ENCODE measurements at places on chromosomes 7 and 10.
A peak's percentile ranks its signal among the peaks of the same experiment; 100 is the strongest.

DNA sequence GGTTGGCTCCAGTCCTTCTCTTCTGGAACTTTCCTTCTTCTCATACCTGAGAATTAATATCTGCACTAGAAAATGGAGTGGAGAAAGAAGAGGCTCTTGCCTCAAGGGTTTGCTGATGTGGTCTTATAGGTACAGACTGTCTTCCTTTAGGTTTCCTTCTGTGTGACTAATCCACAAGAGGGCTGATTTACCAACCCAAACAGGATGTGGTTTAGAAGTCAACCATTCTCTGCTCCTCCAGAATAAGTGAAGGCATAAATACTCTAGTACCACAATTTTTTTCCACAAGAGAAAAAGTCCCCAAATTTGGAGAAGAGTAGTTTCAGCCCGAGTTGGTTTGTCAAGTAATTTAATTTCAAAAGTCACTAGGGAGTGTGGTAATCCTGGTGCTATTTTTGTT, 85.8 kb downstream of the NRP1 start:
- peak; percentile 10 for DNase-seq

GRCh38 chr10:88915781-88916180, 35.7 kb downstream of the STAMBPL1 start:
- DNase-seq, result no peak

GRCh38 chr10:17784688-17785087, 24.5 kb upstream of the MRC1 start:
- DNase-seq, result no peak

- DNase-seq, result peak; percentile 30
Observed at GRCh38 chr7:12210179-12211053, 678 bp upstream of the TMEM106B start.

DNA sequence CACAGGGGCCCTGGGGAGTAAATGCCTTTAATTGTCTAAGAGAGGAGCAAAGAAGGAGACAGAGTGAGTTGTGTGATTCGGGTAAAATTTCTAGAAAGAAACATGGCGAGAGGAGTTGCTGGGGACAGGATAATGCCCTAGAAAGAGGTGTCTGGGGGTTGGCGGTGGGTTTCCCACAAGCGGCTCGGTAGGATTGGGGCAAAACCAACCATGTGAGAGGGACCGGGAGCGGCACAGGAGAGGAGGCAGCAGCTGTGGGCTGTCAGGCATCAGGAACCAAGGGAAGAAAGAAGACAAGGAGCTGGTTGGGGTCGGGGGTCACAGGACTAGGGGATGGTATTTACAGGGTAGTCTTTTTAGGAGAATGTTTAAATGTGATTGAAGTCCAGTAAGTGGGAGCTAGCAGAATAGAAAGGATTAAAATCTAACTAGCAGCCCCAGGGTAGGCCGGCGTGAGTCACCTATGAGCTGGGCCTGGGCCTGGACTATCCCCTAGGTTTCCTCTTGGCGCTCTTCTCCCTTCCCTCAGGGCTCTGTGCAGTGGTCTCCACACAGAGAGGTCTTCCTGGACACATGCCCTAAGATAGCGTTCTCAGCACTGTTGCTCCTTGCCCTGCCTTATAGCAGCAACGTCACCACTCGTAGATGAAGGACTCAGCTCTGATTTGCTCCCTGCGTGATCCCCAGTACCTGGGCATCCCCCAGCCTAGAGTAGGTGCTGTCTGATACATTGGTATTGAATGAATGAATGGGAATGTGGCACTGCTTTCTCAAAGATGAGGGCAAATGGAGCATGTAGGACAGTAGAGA, 32.6 kb downstream of the IKZF1 start:
- no peak for DNase-seq

- DNase-seq, result no peak
Observed at GRCh38 chr10:32955299-32955772, 2.7 kb downstream of the ITGB1 start.

- peak; percentile 7 for DNase-seq
Observed at GRCh38 chr10:26890956-26891355, 30.2 kb upstream of the ABI1 start.

DNA sequence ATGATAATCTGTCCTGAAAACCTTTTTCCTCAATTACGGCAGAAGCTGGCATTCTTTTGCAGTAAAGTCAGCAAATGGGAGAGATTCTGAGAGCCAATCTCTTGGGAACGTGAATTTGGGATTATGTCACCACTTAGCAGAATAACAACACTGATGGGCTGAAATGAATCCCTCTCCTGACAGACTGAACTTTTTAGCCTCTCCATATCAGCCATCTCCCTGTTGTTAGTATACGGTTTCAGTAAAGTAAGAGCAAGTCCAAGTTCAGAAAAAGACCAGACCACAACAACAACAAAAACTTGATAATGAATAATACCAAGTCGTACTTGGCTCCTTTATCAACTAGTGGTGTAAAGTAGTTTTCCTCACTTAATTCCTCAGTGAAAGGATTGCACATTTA, 1048.8 kb downstream of the GATA3 start:
- no peak for DNase-seq

DNA sequence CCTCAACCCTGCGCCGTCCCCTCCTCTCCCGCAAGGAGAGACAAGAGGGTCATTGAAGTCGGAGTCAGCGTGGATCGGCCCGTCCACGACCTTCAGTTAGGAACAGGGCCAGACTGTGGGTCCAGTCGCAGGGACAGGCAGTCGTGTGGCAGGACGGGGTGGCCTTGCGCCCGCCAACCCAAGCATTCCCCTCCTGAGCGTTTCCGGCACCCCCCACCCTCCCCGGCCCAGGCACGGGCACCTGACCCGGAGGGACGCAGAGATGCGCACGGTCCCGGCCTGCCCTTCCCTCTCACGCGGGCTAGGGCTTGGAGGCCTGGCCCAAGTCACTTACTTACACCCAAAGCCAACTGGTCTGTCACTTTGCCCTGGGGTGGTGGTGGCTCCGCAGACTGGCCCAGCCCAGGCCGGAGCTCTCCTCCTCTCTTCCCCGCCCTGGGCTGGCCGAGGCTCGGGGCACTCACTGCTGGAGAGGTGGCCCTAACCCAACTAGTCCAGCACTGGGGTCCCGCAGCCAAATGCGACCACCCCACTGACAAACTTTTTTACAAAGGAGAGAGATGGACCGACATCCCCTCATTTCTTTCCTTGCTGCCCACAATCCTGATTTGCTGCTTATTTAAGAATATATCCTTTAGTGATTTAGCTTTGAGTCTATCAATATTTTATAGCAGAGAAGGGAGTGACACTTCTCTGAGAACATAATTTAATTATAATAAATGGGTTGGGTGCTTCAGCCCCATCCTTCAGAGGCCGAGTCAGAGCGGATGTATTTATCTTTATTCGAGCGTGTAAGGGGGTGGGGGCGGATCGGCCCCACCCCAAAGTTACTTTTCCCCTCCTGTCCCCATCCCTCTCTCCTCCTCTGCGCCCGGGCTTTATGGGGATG, 1.2 kb upstream of the UNCX start:
- no peak for DNase-seq

GRCh38 chr7:3301449-3301731, 338 bp downstream of the SDK1 start:
- DNase-seq, result no peak

- DNase-seq, result no peak
Observed at GRCh38 chr10:6917125-6917524, 337.0 kb upstream of the PRKCQ start.

GRCh38 chr10:22913474-22914092, 14.3 kb upstream of the ARMC3 start:
- no peak for DNase-seq

GRCh38 chr7:12554351-12554750, 16.2 kb upstream of the SCIN start:
- no peak for DNase-seq

DNA sequence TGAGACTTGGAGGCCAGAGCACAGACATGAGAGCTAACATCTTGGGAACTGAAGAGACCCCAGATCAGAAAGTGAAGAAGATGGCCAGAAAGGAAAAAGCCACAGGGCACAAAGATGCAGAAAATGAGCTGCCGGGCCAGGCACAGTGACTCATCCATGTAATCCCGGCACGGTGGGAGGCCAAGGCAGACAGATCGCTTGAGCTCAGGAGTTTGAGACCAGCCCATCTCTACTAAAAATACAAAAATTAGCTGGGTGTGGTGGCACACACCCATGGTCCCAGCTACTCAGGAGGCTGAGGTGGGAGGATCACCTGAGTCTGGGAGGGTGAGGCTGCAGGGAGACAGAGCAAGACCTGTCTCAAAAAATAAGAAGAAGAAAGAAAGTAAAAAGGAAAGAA, 81.4 kb upstream of the MGMT start:
- no peak for DNase-seq

DNA sequence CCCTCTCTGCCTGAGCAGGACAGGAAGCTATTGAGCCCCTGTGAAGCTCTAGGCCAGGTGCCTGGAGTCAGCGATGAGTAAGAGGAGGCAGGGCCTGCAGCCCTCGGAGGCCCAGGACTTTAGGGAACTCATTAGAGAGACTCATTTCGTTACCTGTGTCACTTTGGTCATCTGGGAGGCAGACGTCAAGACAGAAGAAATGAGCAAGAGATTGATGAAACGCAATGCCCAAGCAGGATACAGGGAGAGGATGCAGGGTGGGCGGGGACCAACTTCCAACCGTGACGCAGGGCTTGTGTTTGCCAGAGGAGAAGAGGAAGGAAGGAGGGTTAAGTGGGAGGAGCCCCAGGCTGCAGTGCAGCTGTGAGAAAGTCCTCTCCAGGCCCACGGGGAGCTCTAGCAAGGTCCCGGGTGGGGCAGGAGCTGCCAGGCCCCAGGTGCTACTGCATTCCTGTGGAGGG, 26.4 kb upstream of the GNA12 start:
- DNase-seq, result peak; percentile 78

DNA sequence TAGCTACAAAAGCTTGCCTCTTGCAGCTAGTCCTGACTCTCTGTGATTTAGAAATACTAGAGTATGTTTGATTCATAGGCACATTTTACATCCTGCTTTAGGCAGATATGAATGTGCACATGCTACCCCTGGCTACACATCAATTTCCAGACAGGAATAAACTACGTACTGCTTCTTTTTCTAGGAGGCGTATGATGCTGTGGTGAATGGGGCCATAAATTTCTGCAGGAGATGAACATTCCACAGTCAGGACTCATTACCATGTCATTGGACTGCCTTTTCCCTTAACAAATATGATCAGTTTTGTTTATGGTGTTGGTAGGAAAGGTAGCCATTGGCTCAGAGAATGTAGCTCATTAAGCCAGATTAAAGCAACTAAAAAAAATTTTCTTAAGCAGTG, 50.1 kb upstream of the IFRD1 start:
- no peak for DNase-seq

DNA sequence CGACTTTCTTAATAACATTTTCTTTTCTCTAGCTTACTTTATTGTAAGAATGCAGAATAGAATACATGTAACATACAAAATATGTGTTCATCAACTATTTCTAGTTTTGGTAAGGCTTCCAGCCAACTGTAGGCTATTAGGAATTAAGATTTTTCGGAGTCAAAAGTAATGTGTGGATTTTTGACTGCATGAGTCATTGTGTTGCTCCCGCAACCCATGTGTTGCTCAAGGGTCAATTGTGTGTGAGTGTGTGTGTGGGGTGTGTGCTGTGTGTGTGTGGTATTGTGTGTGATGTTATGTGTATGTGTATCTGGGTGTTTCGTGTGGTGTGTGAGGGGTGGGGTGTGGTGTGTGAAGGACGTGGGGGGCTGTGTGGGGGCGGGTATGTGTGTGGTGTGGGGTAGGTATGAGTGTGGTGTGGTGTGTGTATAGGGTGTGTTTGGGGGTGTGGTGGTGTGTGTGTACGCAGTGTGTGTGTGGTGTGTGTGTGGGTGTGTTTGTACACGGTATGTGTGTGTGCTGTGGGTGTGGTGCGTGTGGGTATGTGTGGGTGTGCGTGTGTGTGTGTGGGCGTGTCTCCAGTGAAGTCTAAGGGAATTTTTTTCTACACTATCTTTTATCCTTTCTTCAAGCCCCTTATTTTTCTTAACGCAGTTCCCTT, 60.5 kb downstream of the RSU1 start:
- DNase-seq, result no peak

GRCh38 chr7:136245327-136246004, 268.3 kb upstream of the MTPN start:
- no peak for DNase-seq

- no peak for DNase-seq
Observed at GRCh38 chr7:143384661-143385631, 3.8 kb downstream of the ZYX start.

- DNase-seq, result no peak
Observed at GRCh38 chr7:48760528-48761265, 163.7 kb upstream of the CDC14C start.

GRCh38 chr10:2592360-2593160, 474.8 kb upstream of the PFKP start:
- DNase-seq, result no peak

GRCh38 chr10:9010093-9010492, 955.6 kb downstream of the GATA3 start:
- no peak for DNase-seq

GRCh38 chr10:7162331-7162730, 248.5 kb downstream of the SFMBT2 start:
- no peak for DNase-seq

GRCh38 chr7:80781561-80781979, 137.3 kb downstream of the SEMA3C start:
- DNase-seq, result no peak

GRCh38 chr10:103720964-103721335, 134.4 kb downstream of the SH3PXD2A start:
- DNase-seq, result no peak

- DNase-seq, result no peak
Observed at GRCh38 chr7:15433151-15433550, 128.7 kb downstream of the AGMO start.

DNA sequence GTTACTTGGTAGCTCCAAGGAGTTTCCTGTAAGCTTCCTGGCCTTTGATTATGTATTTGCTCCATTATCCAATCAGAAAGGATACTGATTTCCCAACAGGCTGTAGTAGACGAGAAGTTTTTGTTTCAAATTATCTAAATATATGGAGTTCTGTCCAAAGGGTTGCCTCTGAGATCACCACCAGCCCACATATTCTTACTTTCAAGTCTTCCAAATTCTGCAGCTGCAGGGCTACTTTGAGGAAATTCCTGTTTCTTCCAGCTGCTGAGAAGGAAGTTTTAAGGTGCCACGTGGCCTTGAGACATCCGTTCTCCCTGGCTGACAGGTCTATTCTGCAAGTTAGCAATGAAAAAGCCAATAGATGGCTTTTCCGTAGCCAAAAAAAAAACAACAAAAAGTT, 286.0 kb downstream of the TWIST1 start:
- no peak for DNase-seq

- no peak for DNase-seq
Observed at GRCh38 chr10:3780771-3781467, 4.1 kb downstream of the KLF6 start.

GRCh38 chr7:151732834-151733592, 143.9 kb downstream of the PRKAG2 start:
- DNase-seq, result no peak

GRCh38 chr10:78752708-78753107, 316.1 kb upstream of the ZMIZ1 start:
- DNase-seq, result no peak

- no peak for DNase-seq
Observed at GRCh38 chr7:130401578-130401977, 21.3 kb downstream of the CPA1 start.

All from CD4-positive, alpha-beta T cell (primary cell).